ENCODE measurements at places on chromosomes 4 and X.
A peak's percentile ranks its signal among the peaks of the same experiment; 100 is the strongest.

DNA sequence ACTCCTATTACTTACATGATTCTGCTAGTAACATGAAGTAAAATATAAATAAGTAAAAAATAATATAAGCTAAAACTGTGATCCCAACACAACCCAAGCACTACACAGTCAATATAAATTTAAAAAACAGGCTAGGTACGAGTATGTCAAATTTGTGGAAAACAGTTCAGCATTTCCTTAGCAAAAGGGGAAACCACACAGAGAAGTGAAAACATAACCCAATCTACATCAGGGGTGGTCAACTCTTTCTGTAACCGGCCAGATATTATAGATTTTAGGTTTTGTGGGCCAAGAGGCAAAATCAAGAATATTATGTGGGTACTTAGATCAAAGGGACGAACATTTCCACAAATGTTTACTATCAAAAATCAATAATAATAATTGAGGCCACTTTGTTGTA, 70.1 kb downstream of the CHST7 start:
- DNase-seq = no peak

DNA sequence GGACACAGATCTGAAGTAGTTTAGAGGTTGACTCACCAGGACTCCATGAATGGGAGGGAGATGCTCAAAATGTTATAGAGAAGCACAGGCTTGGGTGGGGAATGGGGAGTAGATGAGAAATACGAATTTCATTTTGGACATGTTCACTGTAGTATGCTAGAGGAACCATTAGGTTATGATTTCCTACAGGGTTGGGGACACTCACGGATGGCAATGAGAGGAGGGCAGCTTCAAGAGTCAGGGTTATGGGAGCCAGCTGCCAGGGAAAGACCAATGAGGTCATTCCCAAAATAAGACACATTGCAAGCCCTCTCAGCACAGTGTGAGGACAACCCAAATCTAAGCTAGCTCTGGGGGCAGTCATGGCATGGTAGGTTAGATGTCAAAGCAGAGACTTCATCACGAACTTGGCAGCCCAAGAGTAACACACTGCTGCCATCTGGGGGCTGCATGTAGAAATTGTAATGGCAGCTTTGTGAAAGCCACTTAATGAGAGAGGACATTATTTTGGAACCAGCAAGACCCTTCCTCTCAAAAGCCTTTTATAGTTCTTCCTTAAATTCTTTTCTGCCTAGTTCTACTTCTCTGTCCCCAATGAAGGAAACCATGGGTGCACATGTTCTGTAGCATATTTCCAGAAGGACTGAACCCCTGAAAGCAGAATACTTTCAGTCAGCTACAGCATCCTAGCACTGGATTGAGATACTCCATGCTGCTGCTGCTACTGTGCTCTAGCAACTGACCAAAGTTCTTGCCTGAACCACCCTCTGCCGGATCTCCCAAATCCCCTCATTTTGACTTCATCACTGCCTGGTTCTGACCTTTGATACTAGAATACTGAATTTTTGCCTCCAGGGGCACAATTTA, 16.2 kb upstream of the ZCCHC12 start:
- DNase-seq = peak; percentile 25

GRCh38 chr4:77776182-77777134, 42.7 kb downstream of the CNOT6L start:
- no peak for DNase-seq

GRCh38 chrX:3549411-3549911, 164.0 kb downstream of the PRKX start:
- DNase-seq = no peak

All from stimulated activated naive CD8-positive, alpha-beta T cell treated with anti-CD3 and anti-CD28 coated beads, Interleukin-15, Interleukin-2, amounts not matched to agents 100 U/mL and 50 U/mL, for 24 hours (primary cell).